Cardiac muscle cell (in vitro differentiated cells and primary cell): ENCODE measurements at places on chromosomes 4 and X. TPM values are rescaled to one million over a fixed set of nuclear protein-coding genes. Genes with fewer than 3 reads are reported as not detected.

- DNase-seq: no peak
These were observed 2.2 kb upstream of the RTL8B start for GRCh38 chrX:135024526-135024925.

GRCh38 chrX:21975812-21976211 is 35.3 kb downstream of the SMS start:
- peak; percentile 71 for DNase-seq

- DNase-seq: peak; percentile 8
These were observed 290.6 kb upstream of the GRID2 start for GRCh38 chr4:92012899-92013867.

DNA sequence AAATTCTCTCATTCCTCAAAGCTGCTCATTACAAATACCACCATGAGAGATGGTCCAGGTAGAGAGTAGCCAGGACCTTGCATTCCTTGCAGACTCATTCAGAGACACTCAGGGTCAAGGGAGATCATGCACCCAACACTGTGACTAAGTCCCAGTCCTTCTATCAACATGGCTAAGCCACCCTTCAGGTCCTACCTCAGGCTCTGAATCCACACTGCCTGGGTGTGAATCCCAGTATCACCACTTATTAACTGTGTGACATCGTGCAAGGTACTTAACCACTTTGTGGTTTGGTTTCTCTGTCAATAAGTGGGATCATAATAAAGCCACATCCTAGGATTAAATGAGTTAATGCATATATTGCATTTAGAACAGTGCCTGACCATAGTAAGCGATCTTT is 124.1 kb upstream of the NEIL3 start:
- no peak for DNase-seq

- peak; percentile 43 for DNase-seq
These were observed 263.0 kb upstream of the RPS6KA3 start for GRCh38 chrX:20529711-20530110.

DNA sequence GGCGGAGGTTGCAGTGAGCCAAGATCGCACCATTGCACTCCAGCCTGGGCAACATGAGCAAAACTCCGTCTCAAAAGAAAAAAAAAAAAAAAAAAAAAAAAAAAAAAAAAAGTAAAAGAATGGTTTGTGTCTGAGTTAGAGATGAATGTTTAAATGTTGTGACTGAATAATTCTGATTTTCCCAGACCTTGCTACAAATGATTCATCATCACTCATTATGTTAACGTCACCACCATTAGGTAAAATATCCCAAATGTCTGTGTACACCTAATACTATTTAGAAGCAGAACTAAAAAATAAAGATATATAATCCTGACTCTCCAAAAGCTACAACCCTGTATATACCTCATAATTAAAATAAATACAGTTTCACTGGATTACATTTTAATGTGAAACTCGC is 70.8 kb downstream of the HHIP start:
- DNase-seq: no peak

DNA sequence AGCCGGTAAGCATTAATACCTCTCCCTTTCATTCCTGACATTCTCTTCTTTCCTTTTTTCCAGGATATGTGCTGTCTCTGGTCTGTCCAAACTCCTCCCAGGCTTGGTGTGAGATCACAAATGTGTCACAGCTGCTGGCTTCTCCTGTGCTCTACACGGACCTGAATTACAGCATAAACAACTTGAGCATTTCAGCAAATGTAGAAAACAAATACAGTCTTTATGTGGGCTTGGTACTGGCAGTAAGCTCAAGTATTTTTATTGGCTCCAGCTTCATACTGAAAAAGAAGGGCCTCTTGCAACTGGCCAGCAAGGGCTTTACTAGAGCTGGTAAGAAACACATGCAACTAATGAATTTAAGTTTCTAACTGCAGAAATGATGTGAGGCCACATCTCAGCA is 8.4 kb downstream of the NIPAL1 start:
- no peak for DNase-seq

GRCh38 chr4:82726596-82726995 is 72.0 kb downstream of the SCD5 start:
- DNase-seq: no peak

GRCh38 chrX:128021566-128021965 is 30.6 kb downstream of the ACTRT1 start:
- no peak for DNase-seq

DNA sequence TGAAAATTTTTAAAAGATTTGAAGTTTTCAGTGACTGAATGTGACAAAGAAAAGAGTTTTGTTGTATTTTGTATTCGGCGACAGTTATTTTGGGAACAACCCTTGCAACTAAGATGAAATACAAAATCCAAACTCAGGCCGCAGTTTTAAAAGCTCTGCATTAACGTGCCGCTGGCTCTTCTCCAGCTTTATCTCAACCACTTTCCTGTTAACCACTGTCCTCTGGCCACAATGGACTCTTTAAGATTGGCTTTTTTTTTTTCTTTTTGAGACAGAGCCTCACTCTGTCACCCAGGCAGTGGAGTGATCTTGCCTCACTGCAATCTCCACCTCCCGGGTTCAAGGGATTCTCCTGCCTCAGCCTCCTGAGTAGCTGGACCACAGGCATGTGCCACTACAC is 22.1 kb upstream of the AMTN start:
- DNase-seq: no peak

DNA sequence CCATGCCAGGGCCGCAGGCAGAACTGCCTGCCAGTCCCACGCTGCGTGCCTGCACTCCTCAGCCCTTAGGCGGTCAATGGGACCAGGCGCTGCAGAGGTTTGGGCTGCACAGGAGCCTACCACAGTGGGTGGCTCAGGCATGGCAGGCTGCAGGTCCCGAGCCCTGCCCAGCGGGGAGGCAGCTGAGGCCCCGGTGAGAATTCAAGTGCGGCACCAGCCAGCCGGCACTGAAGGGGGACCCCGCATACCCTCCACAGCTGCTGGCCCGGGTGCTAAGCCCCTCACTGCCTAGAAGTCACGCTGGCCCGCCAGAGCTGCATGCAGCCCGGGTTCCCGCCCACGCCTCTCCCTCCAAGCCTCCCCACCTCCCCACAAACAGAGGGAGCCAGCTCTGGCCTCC is 302.5 kb upstream of the UGT8 start:
- DNase-seq: no peak

DNA sequence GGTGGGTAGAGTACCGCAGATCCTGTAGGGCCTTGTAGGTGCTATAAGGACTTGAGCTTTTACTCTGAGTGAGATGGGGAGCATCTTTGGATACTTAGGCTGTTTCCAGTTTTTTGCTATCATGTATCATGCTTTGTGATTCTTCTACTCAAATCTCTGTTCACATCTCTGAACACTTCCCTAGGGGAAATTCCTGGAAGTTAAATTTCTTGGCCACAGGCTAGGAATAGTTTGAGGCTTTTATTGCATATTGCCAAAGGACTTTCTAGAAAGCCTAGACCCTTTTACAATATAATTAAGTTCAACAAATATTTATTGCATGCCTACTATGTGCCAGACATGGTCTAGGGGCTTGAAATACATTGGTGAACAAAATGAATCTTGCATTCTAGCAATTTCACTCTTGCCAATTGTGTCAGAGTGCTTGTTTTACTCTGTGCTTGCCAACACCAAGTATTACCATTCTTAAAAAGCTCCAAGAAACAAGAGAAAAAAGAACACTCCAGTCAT is 4.1 kb upstream of the PGRMC1 start:
- no peak for DNase-seq

DNA sequence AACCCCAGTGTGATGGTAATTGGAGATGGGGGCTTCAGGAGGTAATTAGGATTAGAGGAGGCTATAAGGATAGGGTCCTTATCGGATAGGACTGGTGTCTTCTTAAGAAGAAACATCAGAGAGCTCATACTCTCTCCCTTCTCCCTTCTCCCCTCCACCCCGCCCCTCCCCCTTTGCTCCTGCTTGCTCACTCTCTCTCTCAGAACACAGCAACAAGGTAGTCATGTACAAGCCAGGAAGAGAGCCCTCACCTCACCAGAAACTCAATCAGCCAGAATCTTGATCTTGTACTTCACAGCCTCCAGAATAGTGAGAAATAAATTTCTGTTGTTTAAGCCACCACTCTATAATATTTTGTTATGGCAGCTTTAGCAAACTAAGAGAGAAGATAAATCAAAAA is 4.5 kb downstream of the DDX60L start:
- DNase-seq: peak; percentile 42

DNA sequence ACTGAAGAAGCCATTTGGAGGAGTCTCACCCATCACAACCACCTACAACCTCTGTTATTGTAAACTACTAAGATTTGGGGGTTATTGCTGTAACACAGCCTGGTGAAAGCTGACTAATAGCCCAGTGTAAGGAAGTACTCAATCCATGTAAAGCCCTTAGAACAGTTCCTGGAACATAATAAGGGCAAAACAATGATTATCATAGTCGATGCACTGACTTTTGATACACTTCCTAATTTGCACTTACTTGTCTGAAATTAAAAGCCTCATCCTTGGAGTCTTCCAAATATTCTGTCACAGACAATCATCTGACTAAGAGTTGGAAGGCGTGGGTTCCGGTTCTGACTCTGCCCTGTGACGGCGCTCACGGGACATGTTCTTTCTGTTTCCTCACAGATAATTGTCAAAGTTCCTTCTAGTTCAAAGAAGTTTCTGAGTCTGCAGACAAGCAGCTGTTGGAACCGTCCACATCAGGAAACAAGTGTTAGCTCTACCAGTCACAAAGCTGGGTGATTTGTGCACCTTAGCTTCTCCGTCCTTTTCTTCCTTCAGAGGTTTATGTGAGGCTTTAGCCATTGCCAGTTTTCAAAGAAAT is 33.4 kb upstream of the RASGEF1B start:
- DNase-seq: peak; percentile 36

- DNase-seq: no peak
These were observed 205.1 kb downstream of the RASL11B start for GRCh38 chr4:53067125-53067802.

- no peak for DNase-seq
These were observed 37.6 kb upstream of the CRMP1 start for GRCh38 chr4:5930456-5930855.

DNA sequence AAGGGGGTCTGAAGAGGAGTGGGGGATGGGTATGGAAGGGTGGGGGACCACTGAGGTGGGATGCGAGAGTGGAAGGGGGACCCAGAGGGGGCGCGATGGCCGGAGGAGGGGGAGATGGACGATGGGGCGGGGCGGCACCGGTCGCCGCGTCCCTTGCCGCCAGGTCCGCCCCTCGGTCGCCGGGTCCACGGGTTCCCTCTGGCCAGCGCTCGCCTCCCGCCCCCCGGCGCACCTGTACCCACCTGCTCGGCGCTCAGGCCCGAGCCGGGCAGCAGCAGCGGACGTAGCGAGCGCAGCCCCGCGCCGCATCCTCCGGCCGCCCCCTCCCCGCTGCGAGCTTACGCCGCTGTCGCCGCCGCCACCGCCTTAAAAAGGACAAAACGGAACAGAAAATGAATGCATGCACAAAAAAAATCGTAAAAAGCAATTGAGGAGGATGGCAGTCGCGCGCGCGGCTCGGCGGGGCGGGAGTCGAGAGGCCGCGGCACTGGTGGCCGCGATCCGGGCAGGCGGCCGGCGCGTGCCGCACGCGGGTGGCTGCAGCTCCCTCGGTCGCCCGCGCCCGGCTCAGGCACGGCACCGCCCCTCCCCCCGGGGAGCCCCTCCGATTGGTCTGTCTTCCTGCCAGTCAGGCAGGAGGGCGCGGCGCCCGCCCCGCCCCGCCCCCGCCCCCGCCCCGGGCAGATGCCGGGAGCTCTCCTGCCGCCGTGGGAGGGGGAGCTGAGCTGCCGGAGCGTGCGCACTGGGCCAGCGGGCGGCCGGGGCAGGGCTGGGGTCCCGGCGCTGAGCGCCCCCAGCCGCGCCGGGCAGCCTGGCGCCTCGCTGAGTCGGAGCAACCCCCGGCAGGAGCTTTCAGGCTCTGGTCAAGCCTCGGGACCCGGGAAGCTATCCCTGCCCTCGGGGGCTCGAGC is at the start of gene JAKMIP1:
JAKMIP1 (minus strand) TSS at position 539 of the 911 bp plus-strand sequence. CDS start 87,699 bp downstream, outside the sequence.
- peak; percentile 91 for DNase-seq

RTL9 gene
- polyA plus RNA-seq: 0.39 and 0.88 TPM in 2 replicates

STARD8 gene
- polyA plus RNA-seq: 0.60 and 0.91 TPM in 2 replicates

C4orf51 gene
- not detected in 2 replicates for polyA plus RNA-seq

MAGEA12 gene
- not detected in 2 replicates for polyA plus RNA-seq

PNMA6F gene
- polyA plus RNA-seq: not detected in 2 replicates

GLRA3 gene
- not detected in 2 replicates for polyA plus RNA-seq

JCHAIN gene
- polyA plus RNA-seq: 0.61 TPM in 1 of 2 replicates, not detected in the other

LINC00632 gene
- 6.3 and 6.5 TPM in 2 replicates for polyA plus RNA-seq

ZCCHC18 gene
- polyA plus RNA-seq: 4.8 and 5.5 TPM in 2 replicates

HERC3 gene
- polyA plus RNA-seq: 35.3 and 41.1 TPM in 2 replicates

TMSB15B gene
- polyA plus RNA-seq: 44.2 and 45.6 TPM in 2 replicates
